Keratinocyte (primary cell): ENCODE measurements at places on chromosomes 5 and 9. TPM values are rescaled to one million over a fixed set of nuclear protein-coding genes. Genes with fewer than 3 reads are reported as not detected.

Gene QRFP
- not detected in 3 replicates for polyA plus RNA-seq

Gene C9
- polyA plus RNA-seq: 0.04 TPM in 1 of 3 replicates, not detected in the others

Gene MARVELD2
- 16.7 to 20.2 TPM (median 17.6 TPM) in 3 replicates for polyA plus RNA-seq

Gene SLC6A18
- polyA plus RNA-seq: not detected in 3 replicates

Gene C9orf43
- polyA plus RNA-seq: 0.75 to 0.91 TPM (median 0.89 TPM) in 3 replicates

Gene GLRX
- 9.8 to 32.4 TPM (median 15.6 TPM) in 3 replicates for polyA plus RNA-seq

Gene TSLP
- polyA plus RNA-seq: 0.43 to 1.5 TPM (median 1.1 TPM) in 3 replicates

Gene DAPK1
- polyA plus RNA-seq: 2.0 to 6.4 TPM (median 2.8 TPM) in 3 replicates

Gene FOXI1
- 0.03 TPM in 1 of 3 replicates, not detected in the others for polyA plus RNA-seq

DNA sequence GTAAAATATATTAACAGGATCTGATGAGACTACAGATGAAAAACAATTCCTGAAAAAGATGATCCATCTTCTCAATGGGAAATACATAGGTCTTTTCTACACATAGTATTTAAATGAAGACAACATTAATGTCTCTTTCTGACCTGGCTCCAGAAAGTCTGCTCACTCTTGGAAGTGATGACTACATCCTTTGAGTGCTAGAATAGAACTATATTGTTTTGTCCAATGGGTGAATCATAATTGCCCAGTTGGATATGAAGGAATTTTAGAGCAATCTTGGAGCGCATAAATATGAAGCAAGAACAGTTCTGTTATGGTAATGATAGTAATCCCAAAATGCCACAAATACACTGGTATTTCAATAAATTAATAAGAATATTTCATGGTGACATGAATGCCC is 322.1 kb downstream of the DEPDC1B start:
- DNase-seq: no peak

DNA sequence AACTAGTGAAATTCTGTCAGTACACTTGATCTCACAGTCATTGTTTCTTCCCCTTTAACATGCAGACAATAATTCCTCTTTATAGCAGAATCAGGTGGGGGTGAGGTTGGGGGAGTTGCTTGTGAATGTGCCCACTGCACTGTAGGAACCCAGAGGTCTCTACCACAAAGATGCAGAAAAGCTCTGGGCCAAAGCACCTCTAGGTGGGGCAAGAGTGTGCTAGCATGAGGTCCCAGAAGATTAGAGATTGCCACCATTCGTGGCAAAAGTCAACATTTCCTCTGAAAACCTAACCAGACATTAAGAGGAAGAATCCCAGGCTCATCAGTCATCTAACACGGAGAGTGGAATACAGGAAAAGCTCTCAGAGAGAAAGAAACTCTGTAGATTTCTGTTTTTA is 74.5 kb downstream of the PTCD2 start:
- DNase-seq: no peak

DNA sequence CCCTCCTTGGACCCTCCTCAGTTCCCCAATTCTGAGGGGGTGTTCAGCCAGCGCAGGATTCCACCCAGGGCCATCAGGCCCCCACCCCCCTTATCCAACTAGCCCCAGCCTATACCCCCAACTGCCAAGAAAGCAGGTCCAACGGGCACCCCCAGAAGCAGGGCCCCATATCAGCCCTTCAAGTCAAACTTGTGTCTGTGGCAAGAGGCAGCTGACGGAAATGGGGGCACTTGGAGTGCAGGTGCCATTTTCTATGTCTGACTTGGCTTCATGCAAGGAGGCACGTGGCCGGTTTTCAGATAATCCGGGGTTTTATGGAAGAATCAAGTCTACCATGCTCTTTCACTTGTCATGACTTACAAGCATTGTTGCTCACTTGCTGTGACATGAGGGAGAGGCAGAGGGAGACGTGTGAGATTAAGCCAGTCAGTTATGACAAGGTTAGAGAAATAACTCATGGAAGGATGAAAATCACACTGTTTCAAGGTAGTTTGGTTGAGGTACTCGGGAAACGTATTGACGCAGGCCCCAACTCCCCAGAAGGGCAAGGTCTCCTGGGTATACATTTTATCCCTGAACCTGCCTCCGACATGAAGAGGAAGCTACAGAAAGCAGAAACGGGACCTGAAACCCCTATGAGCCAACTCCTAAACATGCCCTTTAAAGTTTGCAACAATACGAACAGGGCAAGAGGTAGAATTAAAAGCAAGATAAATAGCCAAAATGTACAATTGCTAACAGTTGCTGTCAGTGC is 26.5 kb upstream of the CLPTM1L start:
- no peak for DNase-seq

DNA sequence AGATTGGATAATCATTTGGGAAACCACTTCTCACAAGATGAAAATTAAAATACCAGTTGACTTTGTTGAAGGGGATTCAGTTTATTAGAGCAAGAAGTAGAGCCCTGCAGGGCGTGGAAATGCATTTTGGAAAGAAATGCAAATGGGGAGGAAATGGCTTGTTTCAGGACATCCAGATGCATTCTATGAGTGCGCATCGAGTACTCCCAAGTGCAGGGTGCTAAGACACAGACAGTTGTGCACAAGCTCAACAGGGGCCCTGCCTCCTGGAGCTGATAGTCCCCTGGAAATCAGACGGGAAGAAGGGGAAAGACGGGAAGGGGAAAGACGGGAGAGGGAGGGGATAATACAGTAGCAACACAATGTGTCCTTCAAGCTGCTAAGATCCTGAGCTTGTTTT is 64.0 kb downstream of the NSUN2 start:
- no peak for DNase-seq

DNA sequence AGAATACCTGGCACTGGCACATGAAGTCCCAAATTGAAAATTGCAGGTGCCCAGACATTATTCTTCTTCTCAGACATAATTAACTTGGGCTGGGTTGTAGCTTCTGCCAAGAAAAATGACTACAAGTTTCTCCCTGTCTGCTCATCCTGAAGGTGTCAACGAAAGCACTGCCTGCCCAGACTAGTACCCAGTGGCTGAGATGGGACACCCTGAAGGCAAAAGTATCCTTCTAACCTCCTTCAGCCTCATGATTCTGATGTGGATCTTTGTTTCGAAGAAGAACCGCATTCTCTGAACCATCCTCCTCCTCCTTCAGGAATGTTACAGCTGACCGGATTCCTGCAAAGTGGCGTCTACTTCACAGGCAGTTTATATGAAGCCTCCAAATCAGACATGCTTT is 161.1 kb upstream of the FST start:
- peak; percentile 83 for DNase-seq

- DNase-seq: no peak
These were observed 97.8 kb upstream of the HAND1 start for GRCh38 chr5:154575546-154576428.

GRCh38 chr9:4537581-4537980 is 47.3 kb downstream of the SLC1A1 start:
- no peak for DNase-seq

- no peak for DNase-seq
These were observed 33.5 kb downstream of the ANXA6 start for GRCh38 chr5:151123897-151124751.

- DNase-seq: no peak
These were observed 5.9 kb downstream of the CYFIP2 start for GRCh38 chr5:157271740-157272271.

DNA sequence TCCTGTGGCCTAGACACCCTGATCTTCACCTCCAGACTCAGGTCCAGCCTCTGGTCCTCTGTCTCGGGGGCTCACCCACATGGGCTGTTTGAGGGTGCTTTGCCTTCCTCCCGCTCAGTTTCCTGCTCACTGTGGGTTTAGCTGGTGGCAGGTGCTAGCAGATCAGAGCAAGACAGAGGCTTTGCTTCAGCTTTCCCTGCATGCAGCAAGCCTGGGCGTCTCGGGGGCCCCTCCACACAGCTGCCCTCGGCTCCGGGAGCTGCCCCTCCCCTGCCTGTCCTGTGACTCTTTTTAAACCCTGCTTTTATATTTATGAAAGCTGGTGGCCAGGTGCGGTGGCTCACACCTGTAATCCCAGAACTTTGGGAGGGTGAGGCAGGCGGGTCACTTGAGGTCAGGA is 14.6 kb downstream of the MRPL36 start:
- DNase-seq: no peak

GRCh38 chr5:76805821-76806505 is 12.9 kb upstream of the F2RL1 start:
- DNase-seq: peak; percentile 88

GRCh38 chr5:72452515-72453245 is 54.5 kb downstream of the ZNF366 start:
- DNase-seq: no peak

GRCh38 chr9:113631137-113631765 is 167.7 kb downstream of the RGS3 start:
- no peak for DNase-seq

- no peak for DNase-seq
These were observed 6.0 kb upstream of the NEURL1B start for GRCh38 chr5:172635038-172635437.

- no peak for DNase-seq
These were observed 121.5 kb downstream of the SV2C start for GRCh38 chr5:76204713-76205112.

GRCh38 chr5:7808998-7809397 is 41.9 kb downstream of the CFAP90 start:
- DNase-seq: no peak

DNA sequence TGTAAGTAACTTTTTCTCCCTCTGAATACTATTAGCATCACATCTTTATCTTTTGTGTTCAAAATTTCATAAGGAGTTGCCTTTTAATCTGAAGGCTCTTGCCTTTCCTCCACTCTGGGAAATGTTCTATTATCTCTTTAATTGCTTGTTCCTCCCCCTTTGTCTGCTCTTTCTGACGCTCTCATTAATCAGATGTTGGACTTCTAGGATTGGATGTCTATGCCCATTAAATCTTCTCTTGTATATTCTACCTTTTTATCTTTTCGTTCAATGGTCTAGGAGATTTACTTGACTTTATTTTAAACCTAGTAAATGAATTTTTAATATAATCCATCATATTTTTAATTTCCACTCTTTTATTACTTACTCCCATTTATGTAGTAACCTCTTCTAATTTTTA is 76.7 kb downstream of the MARCHF3 start:
- DNase-seq: no peak

DNA sequence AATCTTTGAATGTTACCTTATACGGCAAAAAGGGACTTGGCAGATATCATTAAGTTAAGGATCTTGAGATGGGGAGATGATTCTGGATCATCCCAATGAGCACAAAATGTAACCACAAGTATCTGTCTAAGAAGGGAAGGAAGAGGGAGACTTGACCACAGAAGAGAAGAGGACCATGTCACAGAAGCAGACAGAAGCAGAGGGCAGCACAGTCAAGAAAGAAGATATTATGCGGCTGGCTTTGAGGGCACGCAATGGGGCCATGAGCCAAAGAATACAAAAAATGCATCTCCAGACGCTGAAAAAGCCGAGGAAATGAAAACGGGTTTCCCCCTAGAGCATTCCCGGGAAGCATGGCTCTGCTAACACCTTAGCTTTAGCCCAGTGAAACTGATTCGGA is 225.3 kb downstream of the NR2F1-AS1 start:
- DNase-seq: no peak

- DNase-seq: peak; percentile 65
These were observed 272.4 kb downstream of the ADAMTS6 start for GRCh38 chr5:65209341-65209740.

DNA sequence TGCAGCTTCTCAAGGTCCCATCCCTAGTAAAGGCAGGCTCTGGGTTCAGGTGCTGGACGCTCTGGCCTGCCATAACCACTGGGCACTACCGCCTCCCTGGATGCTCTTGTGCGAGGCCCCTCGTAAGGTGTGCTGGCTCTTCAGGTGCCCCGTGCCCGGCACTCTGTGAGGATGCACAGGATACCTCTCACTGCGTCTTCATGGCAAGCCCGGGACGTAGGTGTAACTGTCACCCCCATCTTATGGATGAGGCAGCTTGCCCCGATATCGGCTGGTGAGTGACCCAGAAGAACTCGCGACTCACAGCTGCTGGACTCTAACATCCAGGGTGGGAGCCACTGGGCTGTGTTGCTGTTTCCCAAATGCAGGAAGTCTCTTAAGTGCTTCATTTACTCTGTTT is 79.0 kb downstream of the GTF3C4 start:
- DNase-seq: no peak

DNA sequence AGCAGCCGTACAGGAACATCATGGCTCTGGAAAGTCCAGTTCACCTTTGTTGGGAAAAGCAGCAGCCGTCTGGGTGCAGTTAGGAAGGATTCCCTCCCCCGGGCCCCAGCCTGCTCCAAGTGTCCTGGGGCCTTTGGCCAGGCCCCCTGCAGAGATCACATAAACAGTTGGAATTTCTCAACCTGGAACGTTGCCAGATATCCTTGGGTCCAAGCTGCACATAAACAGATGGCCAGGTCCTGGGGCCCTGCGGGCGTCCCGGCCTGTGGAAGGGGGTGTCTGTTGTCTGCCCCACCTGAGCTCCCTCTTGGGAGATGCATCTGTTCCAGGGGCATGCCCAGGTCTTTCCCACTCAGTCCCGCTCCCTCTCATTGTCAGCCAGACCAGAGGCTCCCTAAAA is 92.7 kb downstream of the COL5A1 start:
- no peak for DNase-seq

GRCh38 chr9:108254236-108254635 is 601.5 kb downstream of the ACTL7B start:
- DNase-seq: no peak

- DNase-seq: no peak
These were observed 16.8 kb downstream of the SEMA5A start for GRCh38 chr5:9529041-9529480.

GRCh38 chr9:113269355-113269754 is 6.0 kb downstream of the CDC26 start:
- no peak for DNase-seq

GRCh38 chr9:38026021-38026809 is 42.8 kb downstream of the SHB start:
- no peak for DNase-seq

DNA sequence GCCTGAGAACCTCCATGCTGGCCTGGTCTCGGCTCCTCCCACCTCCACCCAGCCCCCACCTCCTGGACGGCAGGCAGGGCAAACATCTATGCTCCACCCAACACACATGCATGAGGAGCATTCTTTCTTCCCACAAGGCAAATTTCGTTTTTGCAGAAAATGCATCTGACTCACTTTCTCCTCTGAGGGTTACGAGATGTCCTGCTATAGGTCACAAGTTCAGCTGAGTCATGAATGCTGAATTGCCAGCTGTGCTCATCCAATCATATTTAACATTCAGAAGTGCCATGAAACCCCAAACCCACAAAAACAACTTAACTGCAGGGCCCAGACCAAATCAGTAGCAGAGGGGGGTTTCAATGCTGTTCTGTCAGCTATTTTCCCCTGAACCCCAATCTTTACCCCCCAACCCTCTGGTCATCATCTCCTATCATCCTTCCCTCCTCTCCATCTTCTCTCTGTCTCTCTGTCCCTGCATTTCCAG is 39.0 kb upstream of the OSMR start:
- DNase-seq: no peak

DNA sequence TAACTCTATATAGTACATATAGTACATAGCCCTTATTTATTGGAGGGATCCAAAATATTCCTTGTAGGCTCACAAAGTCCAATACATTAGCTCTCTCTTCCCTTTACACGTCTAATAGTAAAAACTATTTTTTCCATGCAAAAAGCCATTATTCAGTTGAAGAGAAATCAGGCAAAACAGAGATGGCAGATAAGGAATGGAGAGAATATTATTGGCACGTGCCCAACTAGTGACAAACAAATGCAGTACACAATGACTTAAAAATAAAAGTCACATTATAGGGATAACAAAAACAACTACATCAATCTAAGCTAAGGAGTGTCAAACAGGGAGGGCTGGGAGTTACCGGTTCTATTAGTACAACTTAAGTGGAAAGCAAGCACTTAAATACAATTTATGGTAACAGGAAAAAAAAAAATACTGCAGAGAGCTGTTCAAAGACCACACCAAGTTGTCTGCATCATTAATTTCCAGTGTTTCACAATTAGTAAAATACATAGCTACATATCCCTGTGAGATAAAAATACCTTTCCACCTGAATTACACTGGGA is 4.1 kb upstream of the SCAI start:
- no peak for DNase-seq
